Ascending aorta (tissue), 2 donors: ENCODE measurements at places on chromosomes 1 and 21.

GRCh38 chr1:236829085-236829484, 34.0 kb downstream of the MTR start:
- DNase-seq: no peak

DNA sequence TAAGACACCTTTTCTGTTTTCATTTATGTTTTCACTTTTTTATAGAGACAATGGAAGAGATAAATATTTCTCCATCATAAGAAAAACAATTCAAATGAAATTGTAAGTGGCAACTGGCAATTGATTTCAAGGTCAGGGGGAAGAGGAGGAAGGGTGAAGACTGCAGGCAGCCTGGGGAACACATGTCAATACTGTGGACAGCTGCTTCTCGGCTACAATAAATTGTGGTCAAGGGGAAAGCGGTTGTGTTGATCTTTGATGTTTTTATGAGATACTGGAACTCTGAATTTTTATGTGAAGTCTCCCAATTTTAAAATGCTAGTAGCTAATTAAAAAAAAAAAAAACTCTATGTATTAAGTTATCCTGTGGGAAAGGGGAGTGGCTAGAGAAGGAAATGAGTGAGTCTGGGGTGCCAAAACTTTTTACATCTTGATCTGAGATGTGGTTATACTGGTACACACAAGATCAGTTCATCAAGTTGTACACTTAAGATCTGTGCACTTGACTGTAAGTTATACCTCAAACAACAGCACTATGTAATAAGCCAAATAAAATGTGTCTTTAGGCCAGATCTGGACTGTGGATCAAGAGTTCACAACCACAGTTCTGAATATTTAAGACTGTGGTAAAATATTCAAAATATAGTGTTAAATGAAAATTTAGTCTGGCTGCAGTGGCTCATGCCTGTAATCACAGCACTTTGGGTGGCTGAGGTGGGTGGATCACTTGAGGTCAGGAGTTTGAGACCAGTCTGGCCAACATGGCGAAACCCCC, 18.0 kb downstream of the SSX2IP start:
- no peak for DNase-seq

DNA sequence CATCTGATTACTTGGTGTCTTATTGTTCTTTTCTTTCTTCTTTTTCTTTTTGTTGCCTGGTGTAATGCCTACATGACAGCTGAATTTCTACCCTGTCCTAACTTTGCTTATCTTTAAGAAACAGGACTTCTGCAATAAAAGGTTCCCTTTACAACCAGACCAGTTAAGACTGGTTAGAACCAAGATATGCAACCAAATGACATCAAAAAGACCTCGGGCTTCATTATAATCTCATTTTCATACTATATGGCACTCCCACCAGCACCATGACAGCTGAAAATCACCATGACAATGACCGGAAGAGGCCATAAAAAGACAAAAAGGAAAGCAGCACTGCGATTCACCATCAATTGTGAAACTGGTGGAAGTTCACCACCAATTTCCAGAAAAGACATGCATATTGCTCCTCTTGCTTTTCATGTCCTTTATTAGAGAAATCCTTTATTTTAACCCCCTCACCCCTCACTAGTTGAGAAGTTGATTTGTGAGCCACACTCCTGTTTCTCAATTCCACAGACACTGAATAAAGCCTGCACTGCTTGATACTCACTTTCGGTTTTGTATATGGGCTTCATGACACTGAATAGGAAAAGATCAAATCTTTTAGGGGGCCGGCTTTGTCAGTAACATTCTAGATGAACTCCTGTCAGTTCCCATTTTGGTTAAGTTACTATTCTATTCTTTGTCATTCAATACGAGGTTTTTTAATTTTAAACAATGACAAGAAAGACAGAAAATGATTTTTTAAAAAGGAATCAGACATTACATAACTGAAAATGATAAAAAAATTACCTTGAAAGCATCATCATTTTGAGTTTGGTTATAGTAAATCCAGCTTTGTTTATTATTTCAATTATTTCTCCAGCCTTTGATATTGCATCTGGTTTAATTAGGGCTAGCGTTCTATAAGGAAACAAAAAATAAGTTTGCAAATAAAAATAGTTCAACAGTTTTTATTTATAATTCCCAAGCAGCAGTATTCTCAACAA, 58.1 kb downstream of the NME7 start:
- no peak for DNase-seq

GRCh38 chr1:92480200-92480812, 6.4 kb downstream of the GFI1 start:
- DNase-seq: no peak

DNA sequence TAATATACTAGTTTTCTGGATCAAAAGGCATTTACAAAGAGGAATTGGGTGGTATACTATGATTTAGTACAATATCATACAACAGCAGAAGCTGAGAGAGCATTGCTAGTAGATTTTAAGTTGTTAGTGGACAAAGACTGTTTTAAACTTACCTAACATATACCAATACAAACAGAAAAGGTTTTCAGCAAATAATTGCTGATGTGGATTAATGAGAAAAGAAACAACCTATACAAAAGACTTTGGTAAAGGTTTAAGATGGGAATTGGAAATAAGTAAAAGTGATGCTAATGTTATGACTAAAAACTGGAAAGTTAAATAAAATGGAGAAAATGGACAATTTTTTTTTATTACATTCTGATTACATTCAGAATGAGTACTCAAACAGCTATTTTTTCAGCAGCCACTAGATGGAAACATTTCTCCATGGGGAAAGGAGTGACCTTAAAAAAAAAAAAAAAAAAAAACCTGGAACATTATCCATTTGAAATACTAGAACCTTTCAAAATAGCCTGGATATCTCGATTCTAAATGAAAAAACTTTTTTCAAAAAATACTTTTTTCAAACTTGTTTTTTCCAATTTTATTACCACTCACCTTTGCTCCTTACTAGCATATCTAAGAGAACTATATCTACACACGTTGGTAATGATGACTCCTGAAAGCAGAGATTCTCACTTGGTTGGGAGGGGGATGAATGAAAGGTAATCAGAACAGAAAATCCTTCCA, 55.4 kb downstream of the EPRS1 start:
- no peak for DNase-seq

DNA sequence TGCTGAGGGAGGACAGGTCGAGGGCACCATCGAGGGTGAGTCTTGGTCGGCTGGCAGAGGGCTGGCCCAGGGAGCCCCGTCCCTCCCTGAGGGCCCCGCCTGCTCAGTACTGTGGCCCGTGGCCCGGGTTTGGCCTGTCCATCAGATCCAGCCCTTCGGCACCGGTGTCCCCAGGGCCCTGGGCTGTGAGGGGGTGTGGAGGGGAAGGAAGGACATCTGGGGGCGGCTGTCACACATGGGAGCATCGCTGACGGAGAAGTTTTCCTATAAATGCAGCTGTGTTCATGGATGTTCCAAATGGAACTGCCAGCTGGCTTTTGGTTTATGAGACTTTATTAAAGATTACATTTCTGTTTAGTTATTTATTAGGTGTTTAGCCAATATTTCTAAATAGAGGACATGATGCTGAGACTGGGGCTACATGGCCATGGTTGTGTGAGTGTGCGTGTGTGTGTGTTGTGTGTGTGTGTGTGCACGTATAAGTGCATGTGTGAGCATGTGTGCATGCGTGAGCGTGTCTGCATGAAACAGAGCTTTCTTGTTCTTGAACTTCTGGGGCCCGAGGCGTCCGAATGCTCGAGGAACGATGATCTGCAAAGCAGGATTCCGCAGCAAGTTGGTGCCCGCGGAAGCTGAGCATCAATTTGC, 54.3 kb downstream of the SLX9 start:
- DNase-seq: no peak

GRCh38 chr1:27074175-27074780, 61.6 kb upstream of the TENT5B start:
- DNase-seq: no peak

- no peak for DNase-seq
Measured at GRCh38 chr21:30257773-30258172, 25.0 kb downstream of the KRTAP24-1 start.

GRCh38 chr1:224433041-224433691, 1.4 kb downstream of the WDR26 start:
- DNase-seq: no peak

DNA sequence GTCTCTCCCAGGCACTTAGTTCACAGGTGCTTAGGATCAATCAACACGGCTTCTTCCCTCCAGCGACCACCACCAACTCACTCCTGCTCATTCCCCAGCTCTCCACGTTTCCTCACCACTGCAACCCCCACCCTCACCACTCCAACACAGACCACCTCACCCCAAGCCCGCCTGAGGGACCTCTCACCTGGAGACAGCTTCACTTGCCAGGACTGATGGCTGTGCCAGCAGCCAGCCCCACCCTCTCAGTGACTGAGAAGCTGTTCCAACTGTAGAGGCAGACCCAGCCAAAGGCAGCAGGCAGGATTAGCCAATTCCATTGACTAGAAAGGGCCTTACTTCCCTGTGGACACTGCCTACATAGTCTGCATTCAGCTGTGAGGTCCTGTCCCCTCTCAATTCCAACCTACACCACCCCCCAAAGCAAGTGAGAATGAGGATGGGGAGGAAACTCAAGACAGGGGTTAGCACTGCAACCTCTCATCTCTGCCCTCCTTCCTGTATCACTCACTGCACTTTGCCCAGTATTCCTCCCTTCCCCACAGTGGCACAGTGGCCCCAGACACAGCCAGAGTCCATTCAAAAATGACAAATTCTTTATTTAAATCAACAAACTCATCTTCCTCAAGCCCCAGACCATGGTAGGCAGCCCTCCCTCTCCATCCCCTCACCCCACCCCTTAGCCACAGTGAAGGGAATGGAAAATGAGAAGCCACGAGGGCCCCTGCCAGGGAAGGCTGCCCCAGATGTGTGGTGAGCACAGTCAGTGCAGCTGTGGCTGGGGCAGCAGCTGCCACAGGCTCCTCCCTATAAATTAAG, 7.6 kb downstream of the TAGLN2 start:
- DNase-seq: no peak

- DNase-seq: no peak
Measured at GRCh38 chr1:75588779-75589475, 22.0 kb downstream of the SLC44A5 start.

GRCh38 chr1:234990874-234991801, 137.5 kb downstream of the TOMM20 start:
- DNase-seq: no peak

DNA sequence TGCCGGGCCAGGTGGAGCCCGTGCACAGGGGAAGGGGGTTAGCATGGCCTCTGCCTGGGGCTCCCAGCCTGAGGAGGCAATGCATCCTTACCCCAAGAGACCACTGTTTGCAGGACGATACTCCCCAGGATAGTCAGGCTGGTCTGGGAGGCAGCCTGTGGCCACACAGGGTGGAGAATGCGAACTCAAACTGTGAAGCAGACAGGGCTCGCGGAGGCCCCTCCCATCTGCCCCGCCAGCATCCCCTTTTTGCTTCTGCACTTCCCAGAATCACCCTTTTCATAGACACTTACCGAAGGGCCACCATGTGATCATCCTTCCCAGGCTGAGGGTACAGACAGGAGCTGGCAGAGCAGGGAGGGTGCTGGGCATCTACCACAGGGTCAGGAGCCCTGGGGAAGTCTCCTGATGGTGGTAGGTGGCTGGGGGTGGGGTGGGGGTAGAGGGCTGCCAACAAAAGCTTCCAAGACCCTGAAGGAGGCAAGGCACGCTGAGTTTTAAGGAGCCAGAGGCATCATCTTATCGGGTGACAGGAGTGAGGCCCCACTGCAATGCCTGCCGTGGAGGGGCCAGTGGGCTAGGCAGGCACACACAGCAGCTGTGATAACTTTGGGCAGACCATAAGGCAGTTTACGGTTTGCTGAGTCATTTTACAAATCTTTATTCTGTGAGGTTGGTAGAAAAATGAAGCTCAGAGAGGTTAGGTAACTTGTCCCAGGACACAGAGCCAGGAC, 31.3 kb upstream of the BTG2 start:
- no peak for DNase-seq

DNA sequence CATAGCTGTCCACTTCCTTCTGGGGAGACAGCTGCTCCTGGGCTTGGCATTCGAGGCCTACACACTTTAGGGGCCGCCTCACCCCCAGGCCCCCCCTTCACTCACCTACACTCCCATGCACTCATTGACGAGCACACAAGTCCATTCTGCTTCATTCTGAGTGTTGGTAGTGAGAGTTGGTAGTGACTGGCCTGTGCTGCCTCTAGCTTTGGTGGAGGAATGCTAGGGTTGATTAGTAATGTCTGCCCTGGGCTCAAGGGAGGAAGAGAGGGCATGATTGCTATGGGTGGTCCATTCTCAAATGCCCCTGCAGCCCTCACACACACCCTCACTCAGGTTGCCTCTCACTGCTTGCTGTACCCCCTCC, 30.4 kb downstream of the TRIM11 start:
- no peak for DNase-seq

DNA sequence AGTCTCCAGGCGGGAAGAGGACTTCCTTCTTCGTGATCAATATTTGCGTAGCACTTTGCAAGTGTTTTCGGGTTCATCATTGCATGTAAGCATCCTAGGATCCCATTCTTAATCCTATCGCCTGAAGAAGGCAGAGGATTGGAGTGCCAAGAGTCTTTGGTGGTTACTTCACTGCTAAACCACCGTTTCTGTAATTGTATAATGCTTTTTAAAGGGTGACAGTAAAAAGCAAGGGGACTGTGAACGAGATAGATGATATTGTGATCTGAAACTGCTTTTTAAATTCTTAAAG, 345 bp upstream of the ALDH9A1 start:
- no peak for DNase-seq

- no peak for DNase-seq
Measured at GRCh38 chr21:20730441-20730840, 267.8 kb upstream of the NCAM2 start.

DNA sequence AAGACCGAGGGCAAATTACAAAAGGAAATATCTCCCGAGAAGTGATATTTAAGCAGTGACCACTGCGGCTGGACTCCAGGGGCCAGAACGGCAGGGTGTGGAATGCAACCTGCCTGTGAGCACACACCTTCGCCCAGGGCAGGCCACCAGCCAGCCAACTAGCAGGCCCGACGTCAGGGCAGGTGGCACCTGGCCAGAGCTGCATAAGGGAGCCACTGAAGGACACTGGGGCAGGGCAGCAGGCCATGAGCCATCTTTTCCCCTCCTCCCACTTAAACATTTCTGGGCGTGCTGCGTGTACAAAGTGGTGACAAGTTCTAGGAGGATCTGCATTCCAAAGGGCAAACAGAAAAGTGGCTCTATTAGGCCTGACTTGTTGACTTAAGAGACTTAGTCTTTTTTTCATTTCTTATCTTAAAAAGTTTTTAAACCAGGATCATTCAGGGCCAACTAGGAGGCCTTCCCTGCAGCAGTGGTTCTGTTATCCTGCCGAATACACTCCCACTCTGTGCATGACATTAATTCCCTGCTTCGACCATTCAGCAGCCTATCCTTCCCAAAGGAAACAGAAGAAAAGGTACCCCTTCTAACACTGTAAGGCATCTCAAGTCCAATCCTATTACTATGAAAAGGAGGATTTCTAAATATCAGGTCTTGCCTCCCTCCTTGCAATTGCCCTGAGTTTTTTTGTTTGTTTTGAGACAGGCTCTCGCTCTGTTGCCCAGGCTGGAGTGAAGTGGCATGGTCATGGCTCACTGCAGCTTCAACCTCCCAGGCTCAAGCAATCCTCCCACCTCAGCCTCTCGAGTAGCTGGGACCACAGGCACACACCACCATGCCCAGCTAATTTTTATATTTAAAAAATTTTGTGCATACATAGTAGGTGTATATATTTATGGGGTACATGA, 96.3 kb downstream of the BCAR3 start:
- DNase-seq: no peak
